Endothelial cell (in vitro differentiated cells): ENCODE measurements at places on chromosomes 7 and 10.

GRCh38 chr10:34406463-34407323, 408.4 kb downstream of the PARD3 start:
- no peaks in the 10 kb centered on the region for H3K36me3 ChIP-seq
- H3K4me1 ChIP-seq: no peaks in the 10 kb centered on the region
- H3K27me3 ChIP-seq: peaks cover 1% of the 10 kb centered on the region
- no peak for DNase-seq

DNA sequence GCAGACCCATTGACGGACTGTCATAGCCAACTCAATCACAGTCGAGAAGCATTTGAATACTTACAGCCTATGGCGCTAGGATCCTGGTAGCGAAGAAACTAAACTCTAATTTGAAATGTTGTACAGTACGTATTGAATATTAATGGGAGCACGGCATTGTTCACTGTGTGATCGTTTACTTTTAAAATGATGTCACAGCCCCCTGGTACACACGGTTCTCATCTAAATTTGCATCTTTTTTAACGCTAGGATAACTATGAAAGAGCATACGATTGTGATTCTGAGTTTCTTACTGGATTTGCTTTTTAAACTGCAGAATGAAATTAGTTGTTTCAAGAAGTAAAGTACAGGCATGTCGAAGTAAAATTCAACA, 895 bp upstream of the NAPEPLD start:
- no peak for DNase-seq
- peak overlapping the region; percentile 92 for H3K4me3 ChIP-seq
- peaks cover 8% of the 10 kb centered on the region for H3K27me3 ChIP-seq
- peak overlapping the region; percentile 93 for H3K27ac ChIP-seq

DNA sequence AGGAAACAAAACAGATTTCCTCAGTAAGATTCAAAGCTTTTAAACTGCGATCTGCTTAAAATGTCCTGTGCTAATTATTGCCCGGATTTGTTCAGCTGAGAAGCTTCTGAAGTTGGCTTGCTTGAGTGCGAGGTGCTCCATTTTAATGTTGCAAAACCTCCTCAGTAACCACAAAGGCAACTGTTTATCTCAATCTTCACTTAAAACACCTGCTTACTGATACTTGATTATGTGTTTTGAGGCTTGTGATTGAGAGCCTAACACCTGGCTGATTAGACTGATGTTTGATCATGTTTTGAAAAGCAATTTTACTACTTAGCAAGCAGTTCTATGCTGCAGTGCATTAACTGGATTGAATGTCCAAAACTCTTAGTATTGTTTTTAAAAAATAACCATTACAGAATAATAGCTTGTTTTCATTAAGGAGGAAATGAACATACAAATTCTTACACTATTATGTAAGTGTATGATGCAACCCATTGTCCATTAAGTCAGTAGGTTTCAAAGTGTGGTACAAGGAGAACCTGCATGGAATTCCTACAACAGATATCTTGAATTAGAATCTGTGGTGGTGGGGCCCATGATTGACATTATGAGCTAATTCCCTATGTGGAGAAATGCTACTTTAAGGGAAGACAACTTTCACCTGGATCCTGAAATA, 96.9 kb upstream of the FAM180A start:
- no peak overlapping the region for H3K4me3 ChIP-seq
- H3K27me3 ChIP-seq: no peaks in the 10 kb centered on the region
- no peak overlapping the region for H3K27ac ChIP-seq
- H3K4me1 ChIP-seq: no peaks in the 10 kb centered on the region
- H3K36me3 ChIP-seq: no peaks in the 10 kb centered on the region
- DNase-seq: no peak

- no peak overlapping the region for H3K27ac ChIP-seq
- no peak overlapping the region for H3K4me3 ChIP-seq
- H3K4me1 ChIP-seq: peaks cover 8% of the 10 kb centered on the region
Observed at GRCh38 chr7:83153419-83153818, 9.3 kb downstream of the PCLO start.

DNA sequence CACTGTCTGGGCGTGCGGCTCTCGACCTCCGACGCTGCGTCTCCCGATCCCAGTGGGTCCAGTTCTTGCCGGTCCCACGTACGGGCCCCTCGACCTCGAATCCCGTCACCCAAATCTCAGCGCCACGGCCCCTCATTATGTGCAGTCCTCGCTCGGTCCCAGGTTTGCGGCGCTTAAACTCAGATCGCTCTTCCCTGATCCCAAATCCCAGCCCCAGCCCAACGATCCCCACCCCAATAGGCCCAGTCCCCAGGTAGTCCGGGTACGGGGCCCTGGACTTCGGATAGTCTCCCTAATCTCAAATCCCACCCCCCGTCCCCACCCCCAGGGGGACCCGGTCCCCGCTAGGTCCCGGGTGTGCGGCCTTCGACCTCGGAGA, 666 bp downstream of the HNRNPF start:
- no peak for DNase-seq
- peaks cover 21% of the 10 kb centered on the region for H3K4me1 ChIP-seq
- peak overlapping the region; percentile 97 for H3K4me3 ChIP-seq
- peaks cover 16% of the 10 kb centered on the region for H3K27me3 ChIP-seq

DNA sequence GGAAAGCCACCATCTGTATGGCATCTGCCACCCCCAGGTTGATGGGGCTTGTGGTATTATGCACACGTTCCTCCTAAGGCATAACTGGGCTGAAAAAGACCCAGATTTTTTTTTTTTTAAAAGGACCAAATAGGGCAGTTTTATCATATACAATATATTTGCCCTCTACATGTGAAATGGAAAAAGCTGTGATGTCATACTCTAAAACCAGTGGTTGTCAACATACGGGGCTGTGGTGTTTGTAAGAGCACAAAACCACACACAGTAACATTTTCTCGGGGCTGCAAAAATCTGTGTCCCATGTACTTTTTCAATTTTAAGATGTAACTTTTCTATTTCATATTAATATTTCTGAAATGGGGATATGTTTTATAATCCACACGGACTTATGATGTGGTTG, 34.9 kb downstream of the FAM171A1 start:
- H3K4me3 ChIP-seq: no peak overlapping the region
- H3K27ac ChIP-seq: no peak overlapping the region
- peaks cover 9% of the 10 kb centered on the region for H3K36me3 ChIP-seq
- H3K4me1 ChIP-seq: peaks cover 6% of the 10 kb centered on the region
- H3K27me3 ChIP-seq: no peaks in the 10 kb centered on the region
- DNase-seq: no peak

- peaks cover 4% of the 10 kb centered on the region for H3K4me1 ChIP-seq
- H3K36me3 ChIP-seq: peaks cover 74% of the 10 kb centered on the region
- H3K27ac ChIP-seq: no peak overlapping the region
- H3K4me3 ChIP-seq: peak overlapping the region; percentile 86
Observed at GRCh38 chr7:138527746-138528223, 67.7 kb downstream of the TRIM24 start.

DNA sequence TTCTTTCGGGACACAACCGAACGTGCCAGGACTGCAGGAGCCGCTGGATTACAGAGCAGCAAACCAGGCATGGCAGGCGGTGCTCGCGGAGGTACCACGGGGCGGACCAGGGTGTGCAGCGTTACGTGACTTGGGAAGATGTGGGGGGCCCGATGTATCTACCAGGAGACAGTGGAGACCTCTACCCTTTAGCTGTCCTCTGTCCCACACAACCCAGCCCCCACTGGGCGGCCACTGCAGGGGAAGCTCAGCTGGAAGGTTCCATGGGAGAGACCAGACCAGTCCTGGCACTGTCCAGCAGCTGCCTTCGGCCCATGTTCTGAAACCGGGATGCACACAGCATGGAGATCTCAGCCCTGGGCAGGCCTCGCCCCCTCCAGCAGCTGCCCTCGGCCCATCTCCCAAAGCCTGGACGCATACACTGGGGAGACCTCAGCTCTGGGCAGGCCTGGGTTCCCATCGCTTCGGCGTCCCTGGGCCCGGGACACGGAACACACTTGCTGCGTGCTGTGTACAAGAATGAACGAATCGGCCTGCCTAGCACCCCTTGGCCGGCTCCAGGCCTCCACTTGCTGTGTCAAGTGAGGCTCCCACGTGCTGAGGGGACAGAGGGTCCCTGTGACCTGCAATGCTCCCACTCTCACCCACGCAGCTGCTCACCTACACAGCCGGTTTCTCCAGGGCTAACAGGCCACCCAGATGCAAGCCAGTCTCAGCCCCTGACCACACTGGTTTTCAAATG, 177.4 kb downstream of the ELFN1 start:
- H3K4me1 ChIP-seq: no peaks in the 10 kb centered on the region
- no peak overlapping the region for H3K27ac ChIP-seq
- no peak for DNase-seq
- H3K4me3 ChIP-seq: no peak overlapping the region

DNA sequence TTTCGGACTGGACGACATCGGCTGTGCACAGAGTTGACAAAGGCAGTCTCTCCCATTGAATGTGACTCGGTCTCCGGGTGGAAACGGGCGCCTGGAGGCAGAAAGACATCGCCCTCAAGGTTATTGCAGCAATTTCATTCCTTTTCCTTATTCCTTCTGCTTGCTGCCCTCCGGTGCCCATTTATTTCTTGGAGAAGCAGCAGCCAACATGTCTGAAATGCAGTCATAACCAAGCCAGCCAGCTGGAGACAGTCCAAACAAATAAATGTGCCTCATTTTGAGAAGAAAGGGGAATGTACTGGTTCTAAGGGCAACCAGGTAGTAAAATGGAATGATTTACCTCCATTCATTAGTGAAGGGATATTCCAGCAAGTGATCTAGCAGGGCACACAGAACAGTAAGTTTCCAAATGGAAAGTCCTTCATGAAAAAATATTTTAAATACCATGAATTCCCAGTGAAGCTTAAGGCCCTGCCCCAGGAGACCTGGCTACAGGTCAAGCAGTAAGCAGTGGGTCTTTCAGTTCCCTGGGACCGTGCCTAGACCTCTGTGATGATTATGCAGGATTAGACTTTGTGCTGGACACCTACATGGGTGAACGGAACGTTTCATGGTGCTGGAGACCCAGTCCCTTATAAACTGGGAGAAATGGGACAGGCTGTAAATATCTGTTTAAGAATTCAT, 86.6 kb downstream of the ABLIM1 start:
- H3K36me3 ChIP-seq: peaks cover 4% of the 10 kb centered on the region
- no peak overlapping the region for H3K4me3 ChIP-seq
- no peak for DNase-seq

DNA sequence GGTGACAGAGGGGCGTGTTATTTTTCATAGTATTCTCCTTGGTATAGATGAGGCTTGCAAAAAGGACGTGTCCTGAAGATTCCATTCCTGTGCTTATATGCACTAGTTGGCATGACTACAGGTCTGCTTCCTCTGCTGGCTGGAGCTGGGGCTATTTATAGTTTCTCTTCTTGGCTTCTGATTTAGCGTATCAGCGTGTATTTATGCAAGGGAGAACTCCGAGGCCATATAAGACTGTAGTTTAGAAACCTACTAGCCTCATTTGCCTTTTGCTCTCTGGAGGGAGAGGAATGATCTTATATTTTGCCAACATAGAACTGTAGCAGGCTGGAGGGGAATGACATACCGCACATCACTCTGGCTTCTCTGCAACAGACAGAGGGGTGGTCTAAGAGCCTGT, 39.7 kb downstream of the CACNB2 start:
- H3K4me3 ChIP-seq: no peak overlapping the region
- peaks cover 8% of the 10 kb centered on the region for H3K27me3 ChIP-seq
- peak; percentile 16 for DNase-seq
- no peaks in the 10 kb centered on the region for H3K36me3 ChIP-seq
- H3K4me1 ChIP-seq: peaks cover 8% of the 10 kb centered on the region
